Activated CD4-positive, alpha-beta T cell treated with anti-CD3 and anti-CD28 coated beads for 48 hours (primary cell): ENCODE measurements at places on chromosomes 1 and 21.

DNA sequence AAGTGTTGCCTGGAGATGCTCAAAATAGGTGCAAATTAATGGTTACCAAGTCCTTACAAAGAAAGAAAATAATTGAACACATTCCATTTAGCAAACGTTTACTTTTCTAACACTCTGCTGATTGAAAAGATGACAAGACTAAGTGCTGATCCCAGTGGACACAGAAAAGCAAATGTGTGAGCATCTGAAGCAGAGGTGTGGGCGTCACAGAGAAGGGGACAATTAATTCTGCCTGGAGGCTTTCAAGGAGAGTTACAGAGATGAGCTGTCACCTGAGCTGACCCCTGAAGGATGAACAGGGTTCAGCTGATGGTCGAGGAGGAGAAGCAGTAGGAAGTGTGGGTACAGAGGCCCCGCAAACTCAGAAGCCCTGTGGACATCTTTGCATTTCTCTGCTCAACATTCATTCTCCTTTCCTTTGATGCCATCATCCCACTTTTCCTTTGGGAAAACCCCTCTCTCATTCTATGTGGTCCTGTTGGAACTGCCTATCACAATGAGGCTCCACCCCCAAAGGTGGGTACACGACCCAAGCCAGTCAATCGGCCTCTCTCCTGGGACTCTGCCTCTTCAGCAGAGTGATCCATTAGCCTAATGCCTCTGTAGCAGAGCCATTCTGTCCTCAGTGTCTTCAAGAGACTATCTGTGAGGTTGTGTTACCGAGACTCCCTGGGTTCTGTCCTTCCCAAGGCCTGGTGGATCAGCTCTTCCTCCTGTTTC is 17.2 kb upstream of the PLA2G2E start:
- no peak for DNase-seq

- DNase-seq = no peak
Observed at GRCh38 chr1:8938232-8938999, 7.3 kb upstream of the CA6 start.

- DNase-seq = peak; percentile 47
Observed at GRCh38 chr21:25733859-25734653, 648 bp downstream of the ATP5PF start.

- no peak for DNase-seq
Observed at GRCh38 chr1:88118176-88118845, 565.8 kb upstream of the PKN2 start.

GRCh38 chr1:63326473-63327380 is 4.4 kb downstream of the FOXD3 start:
- peak; percentile 37 for DNase-seq

DNA sequence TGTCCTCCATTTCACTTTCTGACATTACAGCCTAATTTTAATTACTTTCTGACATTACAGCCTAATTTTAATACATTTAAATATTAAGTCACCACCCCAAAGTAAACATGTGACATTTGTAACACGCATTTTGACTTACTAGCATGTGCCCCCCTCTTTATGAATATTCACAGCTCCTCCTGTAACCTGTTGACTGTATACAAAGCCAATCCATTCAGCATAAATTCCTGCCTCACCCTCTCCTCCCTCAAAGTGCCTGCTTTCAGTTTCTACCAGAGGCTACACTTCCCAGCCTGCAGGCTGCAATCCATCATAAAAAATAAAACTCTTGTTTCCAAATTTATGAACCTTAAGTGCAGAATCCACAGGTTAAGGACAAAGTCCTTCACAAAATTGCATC is 39.5 kb downstream of the ANP32E start:
- DNase-seq = no peak
